ENCODE measurements at places on chromosomes 3 and 15.

DNA sequence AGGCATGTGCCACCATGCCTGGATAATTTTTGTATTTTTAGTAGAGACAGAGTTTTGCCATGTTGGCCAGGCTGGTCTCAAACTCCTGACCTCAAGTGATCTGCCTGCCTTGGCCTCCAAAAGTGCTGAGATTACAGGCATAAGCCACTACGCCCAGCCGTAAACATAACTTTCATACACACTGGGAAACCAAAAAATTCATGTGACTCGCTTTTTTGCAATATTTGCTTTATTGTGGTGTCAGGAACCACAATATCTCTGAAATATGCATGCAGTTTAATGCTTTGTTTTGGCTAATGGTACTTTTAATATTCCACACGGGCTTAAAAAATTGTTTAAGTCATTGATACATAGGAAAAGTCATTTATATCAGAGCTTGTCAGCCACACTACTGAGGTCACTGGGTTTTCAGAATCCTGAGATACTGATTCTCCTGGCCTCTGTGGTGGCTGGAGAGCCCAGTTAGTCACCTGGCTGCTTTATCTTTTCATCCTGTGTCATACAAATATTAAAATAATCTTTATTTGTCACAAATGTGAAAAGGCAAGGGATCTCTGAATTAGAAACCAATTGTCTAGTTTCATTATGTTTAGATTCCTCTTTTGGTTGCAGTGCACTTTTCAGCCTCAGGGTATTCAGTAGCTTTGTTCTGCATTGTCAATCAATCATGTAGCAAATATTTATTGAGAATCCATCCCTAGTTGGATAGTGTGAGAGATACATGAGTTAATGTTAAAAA lies 10.0 kb downstream of the TMEM62 start:
- DNase-seq = peak; percentile 19

- DNase-seq = peak; percentile 50
Observed at GRCh38 chr3:101182734-101183133, 137.6 kb downstream of the IMPG2 start.

DNA sequence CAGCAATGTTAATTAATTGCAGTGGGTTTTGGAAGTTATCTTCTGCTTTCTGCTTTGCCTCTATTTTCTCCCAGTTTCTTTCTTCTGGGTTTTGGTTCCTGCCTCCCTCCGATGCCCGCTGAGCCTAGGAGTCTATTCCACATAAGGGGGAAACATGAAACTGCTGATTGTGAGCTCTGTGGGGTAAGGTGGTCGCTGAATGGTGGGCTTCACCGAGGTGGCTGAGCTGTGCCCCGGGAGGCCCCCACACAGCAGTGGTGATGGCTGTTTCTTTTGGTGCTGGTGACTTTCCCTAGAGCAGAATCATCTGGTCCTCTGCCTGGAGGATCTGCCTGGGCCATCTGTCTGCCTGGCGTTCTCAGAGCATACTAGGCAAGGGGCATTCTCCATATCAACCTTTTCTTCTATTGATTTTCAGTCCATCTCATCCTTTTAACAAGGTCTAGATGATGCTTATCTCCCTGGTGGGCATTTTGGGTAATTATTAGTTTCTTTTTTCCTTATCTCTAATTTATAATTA lies 68.8 kb upstream of the ATP2B2 start:
- no peak for DNase-seq

DNA sequence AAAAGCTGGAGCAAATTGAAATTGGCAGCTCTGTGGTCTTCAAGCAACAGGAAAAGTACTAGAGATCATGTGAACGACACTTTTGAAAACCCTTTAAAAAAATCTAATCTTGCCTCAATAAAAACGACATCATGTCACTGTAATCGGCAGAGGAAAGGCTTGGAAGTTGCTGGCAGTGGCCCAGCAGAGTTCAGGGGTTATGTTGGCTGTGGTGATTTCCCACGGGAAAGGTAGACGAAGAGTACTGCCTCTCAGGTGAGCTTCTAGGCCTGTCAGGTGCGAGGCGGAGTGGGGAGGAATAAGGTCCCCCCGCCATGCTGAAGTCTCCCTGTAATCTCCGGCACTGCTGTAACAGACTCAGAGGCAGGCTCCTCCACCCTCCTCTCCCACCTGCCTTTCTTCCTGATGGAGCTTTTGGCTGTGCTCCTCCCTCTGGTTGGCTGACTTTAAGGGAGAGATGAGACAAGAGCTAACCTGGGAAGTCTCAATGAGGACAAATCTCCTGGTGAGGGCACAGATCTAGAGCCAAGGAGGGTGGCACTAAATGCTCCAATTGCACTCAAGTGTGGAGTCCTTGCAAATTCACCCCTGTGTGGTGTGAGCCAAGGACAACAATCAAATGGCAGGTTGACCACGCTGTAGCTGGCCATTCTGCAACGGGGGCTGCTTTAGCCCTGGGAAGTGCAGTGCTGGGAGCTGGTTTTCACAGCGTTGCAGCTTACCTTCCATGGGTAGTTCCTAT lies 18.7 kb upstream of the HES1 start:
- DNase-seq = no peak

- peak; percentile 67 for DNase-seq
Observed at GRCh38 chr3:111538681-111539083, 3.3 kb upstream of the CD96 start.

DNA sequence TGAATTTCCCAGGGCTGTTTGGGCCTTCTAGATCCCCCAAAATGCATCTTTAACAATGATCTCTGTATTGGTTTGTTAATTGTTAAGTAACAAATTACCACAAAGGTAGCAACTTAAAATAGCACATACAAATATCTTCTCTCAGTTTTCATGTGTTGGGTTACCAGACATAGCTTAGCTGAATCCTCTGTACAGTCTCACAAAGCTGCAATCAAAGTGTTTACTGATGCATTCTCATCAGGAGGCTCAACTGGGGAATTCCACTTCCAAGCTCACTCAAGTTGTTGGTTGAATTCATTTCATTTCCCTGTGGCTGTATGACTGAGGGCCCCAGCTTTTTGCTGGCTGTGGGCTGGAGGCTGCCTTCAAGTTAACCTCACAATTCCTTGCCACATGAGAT lies 297.6 kb downstream of the RPLP1 start:
- DNase-seq = no peak

GRCh38 chr3:154728285-154728684 lies 298.3 kb upstream of the GPR149 start:
- no peak for DNase-seq

DNA sequence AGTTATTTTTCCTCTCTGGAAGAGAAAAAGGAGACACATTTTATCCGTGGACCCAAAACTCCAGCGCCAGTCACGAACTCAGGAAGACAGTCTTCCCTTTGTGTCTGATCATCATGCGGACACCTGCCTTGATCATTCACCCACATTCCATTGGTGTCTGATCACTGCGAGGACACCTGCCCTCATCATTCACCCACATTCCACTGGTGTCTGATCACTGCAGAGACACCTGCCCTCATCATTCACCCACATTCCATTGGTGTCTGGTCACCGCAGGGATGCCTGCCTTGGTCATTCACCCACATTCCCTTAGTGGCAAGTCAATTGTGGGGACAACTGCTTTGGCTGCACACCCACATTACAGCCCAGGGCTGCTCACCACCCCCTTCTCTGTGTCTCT lies 148.9 kb downstream of the ROBO1 start:
- DNase-seq = no peak

- DNase-seq = no peak
Observed at GRCh38 chr3:34837848-34838741, 801.2 kb upstream of the ARPP21 start.

DNA sequence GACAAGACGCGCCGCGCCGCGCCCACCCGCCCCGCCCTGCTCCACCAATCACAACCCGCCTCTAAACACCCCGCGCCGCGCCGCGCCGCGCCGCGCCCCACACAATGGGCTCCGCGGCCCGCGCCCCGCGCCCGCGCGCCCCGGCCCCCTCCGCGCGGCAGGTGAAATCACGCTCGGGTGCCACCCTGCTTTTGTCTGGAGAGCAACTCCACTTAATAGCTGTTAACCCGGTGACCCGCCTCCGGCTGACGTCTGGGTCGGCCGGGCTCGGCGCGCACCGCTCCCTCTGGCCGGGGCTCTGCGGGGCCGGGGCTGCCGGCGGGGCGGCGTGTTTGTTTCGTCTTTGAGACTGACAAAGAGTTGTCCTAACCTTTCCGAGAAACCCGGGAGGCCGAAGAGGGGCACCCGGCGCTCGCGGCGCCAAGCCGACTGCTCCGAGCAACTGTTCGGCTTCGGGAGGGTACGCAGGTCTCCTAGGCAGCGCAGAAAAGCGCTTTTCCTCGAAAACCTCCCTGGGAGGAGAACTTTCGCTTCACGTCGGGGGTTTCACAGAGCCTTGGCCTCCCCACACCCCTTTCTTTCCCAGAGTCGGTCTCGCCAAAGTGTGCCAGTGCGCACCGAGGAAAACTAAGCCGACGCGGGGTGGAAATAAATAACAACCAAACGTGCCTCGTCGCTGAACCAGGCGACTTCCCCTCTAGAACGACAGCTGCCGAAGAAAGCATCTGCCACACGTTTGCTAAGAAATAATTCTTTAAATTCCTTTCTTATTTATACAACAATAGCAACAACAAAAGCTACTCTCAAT lies 518.4 kb downstream of the FOXP1 start:
- no peak for DNase-seq

- no peak for DNase-seq
Observed at GRCh38 chr3:9241956-9242355, 7.5 kb downstream of the SRGAP3 start.

DNA sequence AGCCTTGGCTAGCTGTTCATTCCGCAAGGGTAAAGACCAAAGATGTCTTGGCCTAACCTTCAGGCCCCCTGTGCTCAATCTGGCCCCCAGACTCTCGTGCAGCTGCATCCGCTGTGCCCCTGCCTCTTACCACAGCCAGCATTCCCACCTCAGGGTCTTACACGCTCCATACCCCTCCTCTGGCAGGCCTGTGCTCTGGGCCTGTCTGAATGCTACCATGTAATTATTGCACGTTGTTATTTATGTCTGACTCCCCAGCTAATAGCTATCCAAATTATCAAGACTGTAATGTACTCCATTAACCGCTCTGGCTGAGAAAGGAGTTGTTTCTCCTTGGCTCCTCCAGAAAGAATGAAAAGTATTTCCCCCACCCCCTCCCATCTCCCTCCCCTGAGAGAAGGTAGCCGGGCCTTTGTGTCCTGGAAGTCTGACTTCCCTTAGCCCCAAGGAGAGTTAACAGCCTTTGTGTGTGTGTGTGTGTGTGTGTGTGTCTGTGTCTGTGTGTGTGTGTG lies 54.5 kb upstream of the UBE2E1 start:
- DNase-seq = peak; percentile 74

- DNase-seq = peak; percentile 41
Observed at GRCh38 chr3:60582288-60582687, 669.0 kb downstream of the FHIT start.

DNA sequence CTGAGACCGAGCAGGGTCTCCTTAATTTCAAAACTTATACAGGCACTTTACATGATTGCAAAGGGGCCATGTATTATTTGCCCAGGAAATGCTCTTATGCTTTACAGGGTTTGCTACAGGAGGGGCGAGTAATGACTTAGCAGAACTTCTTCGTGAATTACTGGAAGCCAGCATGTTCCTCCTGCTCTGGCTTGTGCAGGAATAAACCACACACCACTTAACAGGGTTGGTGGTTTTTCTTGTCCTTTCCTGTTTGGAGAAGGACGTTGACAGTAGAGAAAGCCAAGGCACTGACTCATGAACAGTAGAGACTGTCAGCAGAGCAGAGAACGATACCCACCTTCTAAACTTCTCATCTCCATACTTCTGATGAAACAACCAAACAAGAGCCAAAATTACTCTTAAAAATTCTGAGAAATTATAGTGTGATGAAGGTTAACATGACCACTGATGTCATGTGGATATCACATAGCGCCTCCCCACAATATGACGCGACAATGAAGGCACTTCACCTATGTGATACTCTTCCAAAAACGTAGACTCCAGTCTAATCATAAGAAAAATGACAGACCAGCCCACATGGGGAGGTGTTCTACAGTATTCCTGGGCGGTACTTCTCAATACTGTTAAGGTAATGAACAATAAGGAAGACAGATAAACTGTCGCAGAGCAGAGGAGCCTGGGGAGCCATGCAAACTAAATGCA lies 24.7 kb upstream of the MCTP2 start:
- DNase-seq = peak; percentile 93

DNA sequence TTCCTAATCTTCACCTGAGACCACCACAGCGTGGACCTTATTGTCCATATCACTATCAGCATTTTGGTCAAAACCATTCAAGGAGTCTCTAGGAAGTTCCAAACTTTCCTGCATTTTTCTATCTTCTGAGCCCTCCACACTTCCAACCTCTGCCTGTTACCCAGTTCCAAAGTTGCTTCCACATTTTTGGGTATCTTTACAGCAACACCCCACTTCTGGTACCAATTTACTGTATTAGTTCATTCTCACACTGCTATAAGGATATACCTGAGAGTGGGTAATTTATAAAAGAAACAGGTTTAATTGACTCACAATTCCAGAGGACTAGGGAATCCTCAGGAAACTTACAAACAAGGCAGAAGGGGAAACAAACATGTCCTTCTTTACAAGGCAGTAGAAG lies 103.3 kb upstream of the CBLB start:
- no peak for DNase-seq

DNA sequence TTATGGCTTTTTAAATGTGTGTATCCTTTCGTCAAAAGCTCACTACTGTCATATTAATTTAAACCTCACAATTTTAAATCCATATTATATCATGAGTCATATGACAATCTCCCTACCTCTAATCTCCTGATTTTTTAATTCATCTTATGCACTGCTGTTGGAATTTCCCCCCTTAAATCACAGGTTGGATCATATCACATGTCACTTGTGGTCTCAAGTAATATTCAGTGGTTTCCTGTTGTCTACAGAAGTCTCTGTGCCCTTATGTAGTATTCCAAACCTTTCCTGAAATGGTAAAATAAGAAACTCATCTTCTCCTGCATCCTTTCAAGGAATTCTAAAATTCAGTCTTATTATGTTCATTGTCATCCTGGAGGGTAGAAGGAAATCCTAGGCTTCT lies 116.0 kb upstream of the CBLB start:
- DNase-seq = peak; percentile 90

GRCh38 chr15:52218816-52219215 lies 27.6 kb upstream of the GNB5 start:
- DNase-seq = no peak

All from fibroblast of upper back skin (primary cell).